ENCODE measurements at places on chromosomes 6 and 20.

- no peak for DNase-seq
Measured at GRCh38 chr6:168038576-168039140, 40.4 kb downstream of the FRMD1 start.

GRCh38 chr6:72622094-72622940 is 453 bp downstream of the KCNQ5 start:
- DNase-seq, result peak; percentile 76

GRCh38 chr6:35300848-35301247 is 3.2 kb downstream of the DEF6 start:
- no peak for DNase-seq

- no peak for DNase-seq
Measured at GRCh38 chr6:142872376-142872775, 72.6 kb downstream of the HIVEP2 start.

DNA sequence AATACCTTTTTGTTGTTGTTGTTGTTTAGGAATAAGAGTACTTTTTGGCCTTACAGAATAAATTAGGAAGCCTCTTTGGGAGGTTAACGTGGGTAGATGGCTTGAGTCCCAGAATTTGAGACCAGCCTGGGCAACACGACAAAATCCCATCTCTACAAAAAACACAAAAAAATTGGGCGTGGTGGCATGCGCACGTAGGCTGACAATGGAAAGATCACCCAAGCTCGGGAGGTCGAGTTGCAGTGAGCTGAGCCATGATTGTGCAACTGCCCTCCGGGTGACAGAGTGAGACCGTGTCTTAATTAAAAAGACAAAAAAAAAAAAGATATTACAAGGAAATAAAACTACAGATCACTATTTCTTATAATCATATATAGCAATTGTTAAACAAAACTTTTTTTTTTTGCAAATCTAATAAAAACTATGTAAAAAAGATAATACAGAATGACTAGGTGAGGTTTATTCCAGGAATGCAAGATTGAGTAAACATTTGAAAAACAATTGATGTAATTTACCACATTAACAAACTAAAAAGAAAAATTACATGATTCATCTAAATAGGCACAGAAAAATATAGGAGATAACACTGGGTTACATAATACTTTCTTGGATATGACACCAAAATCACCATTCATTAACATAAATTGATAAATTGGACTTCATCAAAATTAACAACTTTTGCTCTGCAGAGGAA is 43.6 kb upstream of the ASCC3 start:
- DNase-seq, result no peak

- DNase-seq, result peak; percentile 23
Measured at GRCh38 chr6:119348748-119349360, 707 bp downstream of the MAN1A1 start.

GRCh38 chr6:129606664-129607063 is 103.3 kb downstream of the ARHGAP18 start:
- no peak for DNase-seq

DNA sequence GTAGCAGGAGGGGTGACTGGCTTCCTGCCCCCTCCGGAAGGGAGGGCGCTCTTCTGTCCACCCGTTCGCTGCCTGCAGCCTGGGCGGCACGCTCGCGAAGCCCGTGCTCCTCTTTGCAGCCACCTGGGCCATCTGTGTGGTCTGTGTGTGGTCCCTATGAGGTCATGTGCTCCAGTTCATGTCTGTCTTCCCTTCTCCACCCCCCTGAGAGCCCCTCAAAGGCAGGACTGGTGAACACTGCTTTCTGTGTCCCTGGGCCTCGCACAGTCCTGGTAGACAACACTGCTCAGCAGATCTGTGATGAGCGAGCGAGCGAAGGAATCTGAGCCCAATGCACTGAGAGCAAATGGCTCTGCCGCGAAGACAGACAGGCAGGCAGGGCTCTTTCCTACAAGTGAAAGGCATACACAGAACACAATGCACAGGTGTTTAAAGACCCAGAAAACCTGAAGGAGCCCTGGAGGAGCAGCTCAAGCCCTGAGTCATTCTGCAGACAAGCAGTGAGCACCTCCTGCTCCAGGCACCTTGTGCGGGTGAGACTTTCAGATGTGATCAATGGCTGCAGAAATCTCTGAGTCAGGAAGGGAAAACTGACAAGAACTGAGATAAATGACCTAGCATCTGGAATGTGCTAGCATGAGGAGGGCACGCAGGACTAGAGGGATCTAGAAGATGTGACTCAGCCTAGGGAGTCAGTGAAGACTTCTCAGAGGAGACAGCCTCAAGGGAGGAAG is 27.1 kb downstream of the PPP1R3G start:
- no peak for DNase-seq

DNA sequence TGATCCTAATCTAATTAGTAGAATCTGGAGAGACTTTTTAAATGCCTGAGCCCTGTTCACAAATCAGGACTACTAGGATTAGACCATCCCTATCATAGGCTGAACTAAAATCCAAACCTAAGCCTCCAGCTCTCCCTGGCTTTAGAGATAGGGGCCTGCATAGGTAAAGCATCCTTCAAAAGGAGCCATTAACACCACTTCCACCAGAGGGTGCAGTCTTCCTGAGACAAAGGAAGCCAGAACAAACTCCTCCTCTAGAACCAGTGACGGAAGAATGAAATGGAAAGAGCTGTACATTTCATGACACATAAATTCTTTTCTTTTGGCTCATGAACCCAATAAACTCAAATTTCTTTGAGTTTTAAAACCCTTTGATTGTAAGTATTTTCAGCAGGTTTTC is 291.2 kb upstream of the ADGRB3 start:
- DNase-seq, result peak; percentile 70

DNA sequence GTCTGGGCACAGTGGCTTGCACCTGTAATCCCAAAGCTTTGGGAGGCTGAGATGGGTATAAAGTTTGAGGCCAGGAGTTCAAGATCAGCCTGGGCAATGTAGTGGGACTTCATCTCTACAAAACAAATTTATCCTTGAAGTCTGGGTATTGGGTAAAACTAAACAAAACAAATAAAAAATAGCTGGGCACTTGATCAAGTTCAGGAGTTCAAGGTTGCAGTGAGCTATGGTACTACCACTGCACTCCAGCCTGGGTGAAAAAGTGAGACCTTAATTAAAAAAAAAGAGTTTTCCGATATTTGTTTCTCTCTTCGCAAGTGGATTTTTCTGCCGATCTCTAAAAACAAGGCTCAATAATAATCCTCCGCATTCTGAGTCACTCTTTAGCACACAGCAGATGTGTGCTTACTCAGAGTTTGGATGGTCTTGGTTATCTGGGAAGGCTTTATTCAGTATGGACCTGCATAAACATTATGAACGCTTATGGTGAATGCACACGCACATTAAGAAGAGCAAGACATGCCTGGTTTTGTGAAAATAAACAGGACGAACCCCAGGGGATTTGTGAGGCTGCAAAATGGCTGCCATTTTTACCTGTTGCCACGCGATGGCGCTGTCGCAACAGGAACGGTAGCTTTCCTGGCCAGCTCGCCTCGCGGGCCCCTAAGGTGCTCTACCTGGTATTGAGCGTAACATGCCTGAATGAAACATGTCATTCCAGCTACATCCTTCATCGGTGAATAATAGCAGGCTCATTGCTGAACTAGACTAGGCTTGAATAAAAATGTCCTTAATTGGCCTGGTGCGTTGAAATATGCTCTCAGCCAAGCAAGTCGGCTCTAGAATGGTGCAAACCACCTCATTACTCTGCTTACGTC is 6.0 kb downstream of the OPN5 start:
- DNase-seq, result peak; percentile 19

- no peak for DNase-seq
Measured at GRCh38 chr20:58652606-58653294, 1.7 kb downstream of the STX16 start.

DNA sequence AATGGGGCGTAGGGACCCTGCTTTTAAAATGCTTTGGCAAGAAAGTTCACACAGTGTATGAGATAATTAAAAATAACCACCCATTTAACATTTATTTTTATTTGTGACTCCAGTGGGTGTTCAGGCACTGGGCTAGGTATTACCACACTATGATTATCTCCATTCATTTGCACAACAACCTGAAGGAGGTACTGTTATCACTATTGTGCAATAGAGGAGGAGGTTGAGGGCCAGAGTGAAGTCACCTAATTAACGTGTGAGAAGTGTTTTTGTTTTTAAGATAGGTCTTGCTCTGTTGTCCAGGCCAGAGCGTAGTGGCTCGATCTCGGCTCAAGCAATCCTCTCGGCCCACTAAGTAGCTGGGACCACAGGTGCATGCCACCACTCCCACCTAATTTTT is 29.2 kb downstream of the MAK start:
- no peak for DNase-seq

DNA sequence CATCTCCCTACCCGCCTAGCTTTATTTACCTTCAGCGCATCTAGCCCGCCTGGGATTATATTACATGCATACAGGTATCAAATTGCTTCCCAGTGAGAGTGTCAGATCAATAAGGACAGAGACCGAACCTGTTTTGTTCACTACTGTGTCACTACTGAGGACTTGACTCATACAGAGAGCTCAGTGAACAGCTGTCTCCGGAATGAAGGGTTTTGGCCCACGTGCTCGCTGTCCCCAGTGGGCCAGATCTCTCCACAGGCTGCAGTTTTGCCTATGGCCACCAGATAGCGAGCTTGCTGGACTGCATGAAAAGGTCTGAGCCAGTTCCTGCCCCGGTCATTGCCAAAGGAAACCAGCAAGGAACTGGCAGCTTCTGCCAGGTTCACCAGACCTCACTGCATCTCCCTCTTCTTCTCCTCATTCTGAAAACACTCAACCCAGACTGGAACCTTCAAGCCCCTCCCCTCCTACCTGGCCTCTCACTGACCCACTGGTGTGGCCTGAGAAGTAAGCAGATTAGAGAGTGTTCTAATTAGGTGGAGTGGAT is 150.8 kb downstream of the ZMYND8 start:
- DNase-seq, result peak; percentile 86

DNA sequence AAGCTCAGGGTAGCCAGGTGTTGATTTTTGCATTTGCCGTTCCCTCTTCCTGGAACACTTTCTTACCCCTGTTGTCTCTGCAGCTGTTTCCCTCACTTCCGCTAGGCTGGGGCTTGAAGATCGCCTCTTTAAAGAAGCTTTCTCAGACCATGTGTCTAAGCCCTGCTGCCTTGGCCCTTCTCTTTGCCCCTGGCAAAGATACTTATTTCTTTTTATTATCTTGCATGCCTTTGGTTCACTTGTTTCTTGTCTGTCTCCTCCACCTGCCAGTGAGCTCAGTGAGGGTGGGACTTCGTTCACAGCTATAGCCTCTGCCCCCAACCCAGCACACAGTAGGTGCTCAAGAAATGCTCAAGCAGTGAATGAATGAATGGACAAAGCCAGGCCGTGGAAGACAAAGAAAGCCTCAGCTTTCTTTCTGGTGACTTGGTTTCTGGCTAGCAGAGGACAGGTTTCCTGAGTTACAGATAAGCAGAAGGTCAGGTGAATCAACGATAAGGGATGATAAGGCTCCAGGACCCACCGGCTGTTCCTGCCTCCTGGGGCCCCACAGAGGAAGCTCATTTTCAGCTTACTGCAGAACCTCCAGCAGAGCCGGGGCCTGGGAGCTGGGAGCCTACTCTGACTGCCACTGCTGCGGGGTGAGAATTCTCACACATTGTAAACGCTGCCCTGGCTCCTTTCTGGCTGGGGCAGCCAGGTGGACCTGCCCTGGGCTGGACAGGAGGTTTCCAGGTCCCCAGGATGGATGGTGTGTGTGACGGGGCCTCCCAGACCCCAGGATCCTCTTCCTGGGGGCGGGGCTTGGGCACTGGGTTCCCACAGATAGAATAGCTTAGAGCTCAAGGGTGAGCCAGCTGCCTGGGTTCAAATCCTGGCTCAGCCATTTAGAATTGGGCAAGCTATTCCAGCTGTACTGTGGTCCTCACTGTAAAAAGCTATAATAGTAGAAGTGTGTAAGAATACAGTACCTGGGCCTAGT is 29.8 kb downstream of the SNAI1 start:
- peak; percentile 17 for DNase-seq

- no peak for DNase-seq
Measured at GRCh38 chr20:45311589-45312211, 3.6 kb upstream of the MATN4 start.

DNA sequence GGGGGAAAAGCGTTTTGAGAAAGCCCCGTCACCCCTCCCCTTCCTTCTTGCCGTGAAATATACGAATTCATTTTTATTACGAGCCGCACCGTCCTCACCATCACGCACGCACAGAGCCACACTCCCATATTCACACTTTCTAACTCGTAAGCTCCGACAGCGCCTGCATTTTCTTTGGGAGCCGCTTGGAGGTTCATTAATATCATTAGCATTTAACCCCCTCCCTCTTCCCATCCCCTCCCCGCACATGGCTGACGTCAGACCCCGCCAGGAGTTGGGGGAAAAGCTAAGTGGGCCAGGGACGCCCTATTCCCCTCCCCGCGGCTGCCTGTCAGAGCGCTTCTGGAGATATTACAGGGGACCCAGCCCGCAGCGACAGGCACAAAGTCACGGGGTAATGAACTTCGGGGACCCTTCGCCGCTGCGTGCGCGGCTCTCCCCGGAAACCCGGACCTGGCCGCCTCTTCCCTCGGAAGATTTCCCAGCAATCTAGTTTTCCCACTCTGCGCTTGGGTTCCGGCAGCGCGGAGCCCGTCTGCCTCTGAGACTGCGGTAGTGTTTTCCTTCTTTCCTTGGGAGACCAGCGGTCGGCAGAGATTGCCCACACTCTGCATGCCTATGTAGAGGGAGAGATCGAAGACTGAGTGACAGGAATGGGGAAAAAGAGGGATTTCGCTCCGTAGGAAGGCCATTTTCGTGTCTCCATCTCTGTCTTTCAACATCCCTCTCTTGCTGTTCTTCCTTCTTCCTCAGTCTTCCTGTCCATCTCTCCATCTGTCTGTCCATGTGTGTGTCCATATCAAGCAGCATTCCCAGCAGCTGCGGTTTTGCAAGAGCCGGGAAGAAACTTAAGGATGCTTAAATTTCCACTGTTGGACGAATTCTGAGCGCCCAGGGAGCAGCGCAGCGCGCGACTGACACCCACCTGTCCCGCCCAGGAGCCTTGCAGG is at the start of gene NR2E1:
NR2E1 (plus strand) TSS at position 309 of the 950 bp plus-strand sequence. CDS start 744 bp downstream, outside the sequence.
- DNase-seq, result peak; percentile 41

DNA sequence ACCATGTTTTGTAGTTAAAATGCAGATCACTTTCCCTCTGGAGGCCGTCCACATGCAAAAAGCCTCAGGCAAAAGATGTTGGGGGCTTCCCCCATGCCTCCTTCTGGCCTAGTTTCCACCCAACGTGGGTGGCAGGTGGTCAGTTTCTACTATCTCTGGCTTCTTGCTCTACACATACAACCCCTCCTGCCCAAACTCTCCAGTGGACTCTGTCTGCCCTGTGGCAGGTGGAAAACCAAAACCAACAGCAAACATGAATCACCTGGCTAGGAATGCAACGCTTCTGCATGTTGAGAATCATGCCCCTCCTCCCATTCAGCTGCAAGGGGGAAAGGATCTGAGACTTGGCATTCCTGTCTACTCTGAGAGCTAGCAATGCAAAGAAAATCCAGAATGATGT is 94.8 kb downstream of the MBOAT1 start:
- no peak for DNase-seq

GRCh38 chr6:6930223-6930880 is 177.4 kb upstream of the RREB1 start:
- no peak for DNase-seq

GRCh38 chr20:22563062-22563965 is 21.1 kb downstream of the FOXA2 start:
- DNase-seq, result no peak
